DMS79 (cell line): ENCODE measurements at places on chromosomes 11 and 22.

DNA sequence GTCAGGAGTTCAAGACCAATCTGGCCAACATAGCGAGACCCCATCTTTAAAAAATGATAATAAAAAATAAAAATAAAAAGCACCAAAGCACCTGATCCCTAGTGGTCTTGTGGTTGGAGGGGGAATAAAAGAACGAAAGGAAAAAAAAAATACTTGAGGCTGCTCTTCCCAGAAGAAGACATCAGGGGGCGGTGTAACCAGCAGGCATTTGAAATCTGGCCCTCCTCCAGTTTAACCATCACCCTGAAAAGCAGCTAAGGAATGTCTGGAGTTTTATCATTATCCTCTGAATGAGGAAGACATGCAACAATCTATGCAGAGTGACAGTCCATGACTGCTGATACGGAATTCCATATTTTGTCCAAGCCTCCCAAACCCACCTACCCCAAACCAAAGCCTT, 5.6 kb upstream of the KCTD17 start:
- DNase-seq: no peak

DNA sequence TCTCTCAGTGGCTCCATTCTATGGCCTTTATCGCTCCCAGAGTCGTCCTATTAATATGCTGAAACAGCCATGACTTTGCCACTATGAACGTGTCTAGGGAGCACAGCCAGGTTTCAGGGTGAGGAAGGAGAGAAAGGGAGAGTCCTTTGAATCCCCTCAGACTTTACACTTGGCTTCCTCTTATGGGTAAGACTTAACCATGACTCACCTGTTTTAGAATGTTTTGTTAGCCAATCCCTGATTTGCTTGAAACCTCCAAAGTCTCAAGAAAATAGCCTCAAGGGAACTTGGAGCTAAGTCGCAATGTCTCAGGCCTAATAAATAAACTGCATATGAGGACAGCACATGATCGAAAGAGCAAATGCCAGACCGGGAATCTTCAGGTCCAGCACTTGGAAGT, 131.2 kb upstream of the RCN1 start:
- no peak for DNase-seq

DNA sequence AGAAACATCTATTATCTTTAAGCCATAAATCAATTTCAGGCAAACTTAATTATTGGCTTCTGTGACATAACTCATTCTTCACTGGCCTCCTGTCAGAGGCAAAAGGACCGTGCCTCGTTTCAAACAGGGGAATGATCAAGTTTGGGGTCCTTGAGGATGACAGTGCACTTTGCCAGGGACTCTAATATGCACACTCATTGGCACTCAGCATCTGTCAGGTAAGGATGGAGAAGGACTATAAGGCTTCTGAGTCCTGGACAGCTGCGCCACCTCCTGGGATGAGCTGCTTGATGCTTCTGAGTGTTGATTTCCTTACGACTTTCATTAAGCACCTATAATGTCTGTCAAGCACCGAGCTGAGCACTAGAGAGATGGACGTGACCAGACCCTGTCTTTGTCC, 20.2 kb downstream of the BPIFC start:
- no peak for DNase-seq

- no peak for DNase-seq
Observed at GRCh38 chr22:36907253-36908195, 5.9 kb upstream of the CSF2RB start.

GRCh38 chr11:18715476-18715875, 10.5 kb downstream of the IGSF22 start:
- DNase-seq: no peak

GRCh38 chr11:48005136-48005535, 24.8 kb downstream of the PTPRJ start:
- DNase-seq: no peak

DNA sequence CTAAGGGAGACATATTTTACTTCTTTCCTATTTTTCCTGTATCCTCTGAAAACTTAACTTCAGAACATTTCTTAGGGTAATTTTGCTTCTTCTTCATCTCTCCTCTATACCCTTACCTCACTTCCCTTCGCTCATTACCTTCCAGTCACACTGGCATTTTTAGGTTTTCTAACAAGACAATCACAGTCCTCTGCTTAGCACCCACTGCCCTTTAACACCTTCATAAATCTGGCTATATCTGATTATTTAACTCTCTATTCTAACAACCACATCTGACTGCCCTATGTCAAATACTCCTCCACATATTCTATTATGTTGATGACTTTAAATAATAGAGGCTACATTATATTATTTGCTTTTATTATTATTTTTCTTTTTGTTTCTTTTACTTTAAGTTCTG, 1058.0 kb upstream of the CNTN5 start:
- DNase-seq: no peak

DNA sequence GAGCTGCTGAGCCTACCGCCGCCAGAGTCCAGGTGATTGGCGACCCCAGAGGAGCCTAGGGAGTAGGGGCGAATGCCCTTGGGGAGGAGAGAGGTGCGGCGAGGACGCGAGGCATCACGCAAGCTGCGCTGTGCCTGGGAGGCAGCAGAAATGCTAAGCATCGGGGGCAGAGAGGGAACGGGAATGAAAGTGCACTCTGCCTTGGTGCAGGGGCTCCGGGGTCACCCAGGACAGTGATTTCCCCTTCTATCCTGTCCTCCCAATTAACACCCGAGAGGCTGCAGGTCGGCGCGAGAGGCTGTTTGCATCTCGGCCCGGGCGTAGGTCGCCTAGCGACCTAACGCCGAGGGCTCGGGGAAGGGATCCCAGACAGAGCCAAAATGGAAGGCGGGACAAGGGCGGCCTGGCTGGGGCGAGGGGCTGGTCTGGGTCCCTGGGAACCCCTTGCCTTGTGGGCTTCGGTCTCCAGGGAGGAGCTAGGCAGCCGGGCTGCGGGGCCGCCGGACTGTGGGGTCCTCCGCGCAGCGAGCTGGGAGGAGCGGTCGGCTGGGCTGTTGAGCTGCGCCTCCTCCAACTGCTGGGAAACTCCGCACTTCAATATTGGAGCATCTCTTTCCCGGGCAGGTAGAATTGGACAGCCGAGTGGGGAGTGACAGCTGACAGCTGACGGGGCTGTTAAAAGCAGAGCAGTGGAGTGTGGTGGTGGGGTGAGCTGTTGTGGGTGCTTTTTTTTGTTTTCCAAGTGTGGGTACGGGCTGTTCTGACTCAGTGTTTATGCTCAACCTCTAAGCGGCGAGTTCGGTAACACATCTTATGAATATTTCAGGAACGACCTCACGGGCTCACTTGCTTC, 657 bp downstream of the ELMOD1 start:
- no peak for DNase-seq

GRCh38 chr11:1934335-1935155, 12.6 kb upstream of the MRPL23 start:
- DNase-seq: no peak

DNA sequence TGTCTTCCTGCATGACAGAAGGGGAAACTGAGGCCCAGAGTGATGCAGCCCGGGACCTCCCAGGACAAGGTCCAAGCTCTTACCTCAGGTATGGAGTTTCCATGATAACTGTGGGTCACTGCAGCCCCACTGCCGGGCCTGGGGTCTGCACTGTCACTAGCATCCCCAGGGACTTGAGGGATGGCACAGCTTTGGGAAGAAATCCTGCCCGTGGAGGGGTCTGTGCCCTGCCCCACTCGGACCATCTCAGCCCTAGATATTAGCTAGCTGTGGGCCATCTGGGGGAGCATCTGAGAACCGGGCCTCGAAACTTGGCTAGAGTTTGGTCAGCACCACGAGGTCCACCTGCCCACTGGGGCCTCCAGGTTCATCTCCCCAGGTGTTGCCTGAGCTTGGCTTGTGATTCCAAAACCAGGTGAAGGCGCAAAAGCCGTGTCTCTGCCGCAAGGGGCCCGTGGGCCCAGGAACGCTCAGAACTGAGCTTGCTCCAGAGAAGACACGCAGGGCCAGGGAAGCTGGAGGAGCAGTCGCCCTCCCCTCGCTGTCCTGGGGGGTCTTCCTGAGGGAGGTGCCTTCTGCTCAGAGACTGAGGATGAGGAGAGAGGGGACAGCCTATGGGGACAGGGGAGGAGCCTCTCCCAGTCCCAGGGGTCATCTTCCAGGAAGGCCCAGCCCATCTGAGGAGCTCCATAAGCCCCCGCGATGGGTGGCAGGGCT, 4.8 kb downstream of the LINC01488 start:
- DNase-seq: no peak

DNA sequence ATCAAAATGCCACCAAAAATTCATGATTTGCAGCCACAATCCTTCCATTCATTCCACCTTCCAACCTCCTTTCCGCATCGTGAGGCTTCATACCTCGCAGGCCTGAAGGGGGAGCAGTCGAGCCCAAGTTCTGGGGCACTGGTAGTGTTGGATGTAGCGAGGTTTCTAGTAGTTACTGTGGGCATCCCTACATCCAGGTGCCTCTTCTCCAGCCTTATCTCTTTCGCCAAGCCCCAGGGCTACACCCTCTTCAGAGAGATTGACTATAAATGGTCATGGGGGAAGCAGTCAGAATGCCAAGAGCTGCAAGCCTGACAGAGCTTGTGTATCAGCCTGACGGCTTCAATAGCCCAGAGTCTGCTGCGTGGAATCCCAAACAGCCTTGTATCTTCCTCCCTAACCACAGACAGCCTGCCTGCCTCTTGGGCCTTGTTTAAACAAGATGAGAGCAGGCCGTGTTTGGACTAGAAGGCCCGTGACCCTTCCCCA, 28.9 kb downstream of the CLMP start:
- DNase-seq: no peak

DNA sequence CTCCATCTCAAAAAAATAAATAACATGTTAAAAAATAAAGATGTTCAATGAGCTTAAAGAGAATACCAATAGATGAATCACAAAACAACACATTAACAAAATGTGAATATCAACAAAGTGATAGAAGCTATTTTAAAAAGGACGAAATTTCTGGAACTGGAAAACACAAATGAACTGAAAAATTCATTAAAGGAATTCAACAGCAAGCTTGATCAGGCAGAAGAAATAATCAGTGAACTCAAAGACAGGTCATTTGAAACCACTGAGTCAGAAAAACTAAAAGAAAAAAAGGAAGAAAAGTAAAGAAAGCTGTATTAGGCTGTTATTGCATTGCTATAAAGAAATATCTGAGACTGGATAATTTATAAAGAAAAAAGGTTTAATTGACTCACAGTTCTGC, 7.0 kb upstream of the MTMR2 start:
- DNase-seq: no peak

GRCh38 chr22:32824531-32825312, 23.2 kb downstream of the TIMP3 start:
- DNase-seq: no peak

DNA sequence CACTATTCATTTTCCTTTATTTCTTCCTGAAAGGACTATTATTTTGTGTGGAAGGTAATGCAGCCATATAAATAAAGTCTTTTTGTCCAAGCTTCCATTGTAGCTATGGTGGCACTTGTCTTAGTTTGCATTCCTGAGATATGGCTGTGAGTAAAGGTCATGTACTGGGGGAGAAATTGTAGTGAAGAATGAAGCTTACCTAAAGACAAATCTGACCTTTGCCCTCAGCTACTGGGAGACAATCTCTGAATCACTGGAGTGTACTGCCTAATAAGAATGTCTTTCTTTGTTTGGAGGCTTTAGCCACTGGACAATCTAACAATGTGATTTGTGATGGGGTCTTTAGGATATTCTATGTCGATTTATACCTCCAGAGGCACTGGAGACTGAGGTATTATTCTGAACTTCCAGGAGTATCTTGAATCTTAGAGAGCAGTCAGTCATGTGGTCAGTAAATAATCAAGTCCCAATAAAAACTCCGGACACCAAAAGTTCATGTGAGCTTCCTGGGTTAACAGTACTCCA, 39.7 kb upstream of the OR5AK2 start:
- no peak for DNase-seq

DNA sequence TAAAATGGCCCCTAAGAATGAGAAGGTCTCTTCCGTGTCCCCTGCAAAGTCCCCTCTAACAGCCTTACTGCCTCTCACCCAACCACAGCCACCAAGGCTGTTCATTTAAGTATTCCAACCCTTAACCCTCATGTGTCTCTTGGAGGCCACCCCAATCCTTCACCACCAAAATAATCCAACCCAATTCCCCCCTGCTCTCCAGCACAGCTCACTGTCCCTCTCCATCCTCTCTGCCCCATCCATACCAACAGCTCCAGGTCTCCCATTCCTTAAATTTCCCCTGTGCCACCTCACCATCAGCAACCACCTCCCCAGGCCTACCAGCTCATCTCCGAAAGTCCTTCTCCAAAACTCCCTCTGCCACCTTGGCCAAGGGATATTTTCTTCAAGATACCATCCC, 1.4 kb downstream of the FAM168A start:
- no peak for DNase-seq

- DNase-seq: no peak
Observed at GRCh38 chr22:27269751-27270543, 531.6 kb downstream of the MN1 start.

DNA sequence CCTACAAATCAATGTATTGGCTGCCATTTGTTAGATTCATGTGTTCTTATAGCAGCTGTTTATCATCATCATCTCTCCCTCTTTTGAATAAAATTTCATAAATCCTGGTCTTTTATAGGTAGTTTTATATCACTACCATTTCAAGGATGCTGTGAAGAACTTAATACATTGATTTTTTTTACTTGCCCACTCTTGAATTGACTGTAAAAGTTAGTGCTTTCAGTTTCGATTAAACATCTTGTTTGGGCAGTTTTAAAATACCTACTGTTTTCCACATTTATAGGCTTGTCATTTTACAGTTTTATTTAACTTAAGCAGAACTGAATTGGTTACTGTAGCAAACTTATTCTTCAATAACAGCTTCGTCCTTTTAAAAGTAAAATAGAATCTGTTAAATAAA, 59.5 kb downstream of the TTC17 start:
- DNase-seq: no peak

- no peak for DNase-seq
Observed at GRCh38 chr11:95542868-95543551, 246.6 kb downstream of the FAM76B start.

- DNase-seq: no peak
Observed at GRCh38 chr22:46473021-46473779, 64.2 kb downstream of the CELSR1 start.

GRCh38 chr11:68358416-68358815, 46.0 kb downstream of the LRP5 start:
- DNase-seq: no peak

- DNase-seq: no peak
Observed at GRCh38 chr11:65611028-65611757, 2.8 kb downstream of the MAP3K11 start.

DNA sequence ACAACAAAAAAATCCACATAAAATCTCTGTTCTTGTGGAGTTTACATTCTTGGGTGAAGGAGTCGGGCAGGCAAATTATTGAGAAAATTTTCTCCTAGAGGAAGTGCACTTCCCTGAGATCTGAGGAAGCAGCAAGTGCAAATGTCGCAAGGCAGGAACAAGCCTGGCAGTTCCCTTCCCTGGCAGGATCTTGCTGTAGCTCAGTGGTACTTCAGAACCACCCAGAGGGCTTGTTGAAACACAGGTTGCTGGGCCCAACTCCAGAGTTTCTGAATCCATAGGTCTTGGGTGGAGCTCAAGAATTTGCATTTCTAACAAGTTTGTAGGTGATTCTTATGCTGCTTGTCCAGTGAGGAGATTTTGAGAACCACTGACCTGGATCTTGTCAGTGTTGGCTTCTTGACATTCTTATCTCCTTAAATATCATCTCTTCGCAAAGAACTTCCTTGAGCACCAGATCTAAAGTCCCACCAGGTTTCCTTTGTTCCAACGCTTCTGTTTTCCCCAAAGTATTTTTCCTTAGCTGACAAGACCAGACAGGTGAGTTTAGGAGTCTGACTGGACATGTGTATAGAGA, 9.6 kb downstream of the QSER1 start:
- DNase-seq: no peak
